ENCODE measurements at places on chromosomes 4 and X.

DNA sequence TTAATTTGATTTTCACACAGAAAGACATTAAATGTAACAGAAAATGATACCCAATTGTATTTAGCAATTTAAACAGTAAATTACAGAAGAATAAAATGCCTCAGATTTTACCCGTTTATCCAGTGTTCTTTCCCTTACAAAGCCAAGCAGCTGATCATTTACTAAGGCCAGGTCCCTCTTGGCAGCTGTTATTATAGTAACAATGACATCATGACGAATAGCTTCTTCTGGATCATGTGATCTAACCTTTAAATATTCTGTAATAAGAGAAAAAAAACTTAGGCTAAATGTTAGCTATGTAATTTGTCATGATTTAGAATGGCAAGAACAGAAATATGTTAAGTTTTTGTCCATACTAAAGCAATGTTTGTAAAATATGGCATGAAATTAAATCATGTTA lies 69.4 kb downstream of the PDS5A start:
- no peak for DNase-seq

- no peak for DNase-seq
Measured at GRCh38 chrX:133994576-133994975, 9.2 kb upstream of the GPC3 start.

DNA sequence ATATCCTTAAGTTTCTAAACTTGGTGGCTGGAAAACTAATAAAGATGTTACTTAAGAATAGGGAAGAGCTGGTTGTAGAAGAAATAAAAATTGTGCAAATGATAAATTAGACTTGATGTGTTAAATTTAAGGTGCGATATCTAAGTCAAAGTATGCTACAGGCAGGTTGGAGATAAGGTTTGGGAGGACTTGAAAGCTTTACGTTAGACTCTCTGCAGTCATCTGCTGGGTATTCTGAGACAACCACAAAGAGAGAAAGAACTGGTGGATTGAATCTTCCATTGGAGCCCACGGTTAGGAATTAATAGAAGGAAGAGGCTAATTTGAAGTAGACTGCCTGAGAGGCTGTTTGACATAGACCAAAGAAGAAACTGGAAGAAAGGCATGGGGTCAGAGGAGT lies 7.9 kb downstream of the SMAD1 start:
- DNase-seq, result no peak

- DNase-seq, result no peak
Measured at GRCh38 chrX:140229191-140229590, 263.9 kb upstream of the CXorf66 start.

- no peak for DNase-seq
Measured at GRCh38 chr4:76659103-76659490, 224.1 kb downstream of the SHROOM3 start.

DNA sequence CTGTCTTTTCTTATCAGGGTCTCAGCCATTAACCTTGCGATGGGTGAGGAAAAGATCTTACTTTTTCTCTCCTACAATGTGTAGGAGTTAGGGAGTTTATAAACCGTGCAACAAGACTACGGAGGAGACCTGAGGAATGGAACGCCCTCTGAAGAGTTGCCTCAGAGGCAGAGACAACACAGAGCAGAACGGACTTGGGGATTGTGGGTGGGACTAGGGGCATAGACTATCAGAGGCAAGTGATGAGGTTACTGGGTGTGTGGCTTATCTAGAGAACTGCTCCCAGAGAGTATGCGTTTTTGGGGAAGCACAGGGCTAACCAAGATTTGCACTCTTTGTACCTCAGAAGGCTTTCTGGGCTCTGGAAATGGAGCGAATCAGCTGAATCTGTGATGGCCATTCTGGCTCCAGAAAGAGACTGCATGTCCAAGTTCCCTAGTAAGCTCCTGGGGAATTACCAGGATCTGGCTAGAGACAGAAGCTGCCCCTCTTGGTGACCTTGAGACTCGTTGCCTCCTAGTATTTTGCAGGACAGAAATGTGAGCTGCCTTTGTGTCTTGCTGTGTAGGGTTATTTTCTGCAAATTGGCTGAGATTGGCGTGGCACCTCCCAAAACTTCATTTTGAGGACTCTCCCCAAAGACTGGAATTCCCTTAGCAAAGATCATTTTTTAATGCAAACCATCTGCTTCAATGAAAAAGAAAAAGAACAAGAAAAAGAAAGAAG lies 118.9 kb downstream of the ARSF start:
- DNase-seq, result no peak

DNA sequence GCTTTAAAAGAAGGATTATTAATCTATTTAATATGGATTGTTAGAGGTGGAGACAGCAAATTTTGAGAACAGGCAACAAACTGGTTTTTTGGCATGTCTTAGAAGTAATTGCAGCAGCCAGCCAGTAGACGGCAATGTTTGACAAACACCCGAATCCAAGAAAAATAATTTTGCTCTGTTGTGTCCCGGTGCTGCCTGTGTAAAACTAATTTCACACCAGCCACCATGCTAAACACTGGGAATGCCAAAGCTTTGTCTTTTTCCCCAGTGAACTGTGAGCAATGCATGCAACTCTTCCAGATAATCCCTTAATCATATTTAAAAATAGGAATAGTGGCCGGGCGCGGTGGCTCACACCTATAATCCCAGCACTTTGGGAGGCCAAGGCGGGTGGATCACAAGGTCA lies 25.9 kb downstream of the SMIM31 start:
- DNase-seq, result no peak

GRCh38 chr4:185868983-185869382 lies 57.0 kb upstream of the SORBS2 start:
- no peak for DNase-seq

- no peak for DNase-seq
Measured at GRCh38 chr4:128700659-128701350, 108.7 kb upstream of the JADE1 start.

- no peak for DNase-seq
Measured at GRCh38 chr4:181312066-181312465, 931.1 kb upstream of the TENM3 start.

DNA sequence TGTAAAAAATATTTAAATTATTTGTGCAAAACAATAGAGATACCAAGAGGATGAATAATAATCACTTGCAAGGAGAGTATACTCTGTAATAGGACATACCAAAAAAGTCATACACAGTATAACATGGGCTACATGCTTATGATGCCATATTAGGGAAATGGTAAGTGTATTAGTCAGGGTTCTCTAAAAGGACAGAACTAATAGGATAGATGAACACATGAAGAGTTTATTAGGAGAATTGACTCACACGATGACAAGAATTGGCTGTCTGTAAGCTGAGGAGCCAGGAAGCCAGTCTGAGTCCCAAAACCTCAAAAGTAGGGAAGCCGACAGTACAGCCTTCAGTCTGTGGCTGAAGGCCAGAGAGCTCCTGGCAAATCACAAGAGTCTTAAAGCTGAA lies 151.2 kb downstream of the DTHD1 start:
- no peak for DNase-seq

GRCh38 chr4:40471923-40472322 lies 136.8 kb downstream of the CHRNA9 start:
- no peak for DNase-seq

- DNase-seq, result no peak
Measured at GRCh38 chr4:138251938-138252337, 9.8 kb upstream of the SLC7A11 start.

- DNase-seq, result no peak
Measured at GRCh38 chr4:44279066-44279465, 169.5 kb downstream of the KCTD8 start.

DNA sequence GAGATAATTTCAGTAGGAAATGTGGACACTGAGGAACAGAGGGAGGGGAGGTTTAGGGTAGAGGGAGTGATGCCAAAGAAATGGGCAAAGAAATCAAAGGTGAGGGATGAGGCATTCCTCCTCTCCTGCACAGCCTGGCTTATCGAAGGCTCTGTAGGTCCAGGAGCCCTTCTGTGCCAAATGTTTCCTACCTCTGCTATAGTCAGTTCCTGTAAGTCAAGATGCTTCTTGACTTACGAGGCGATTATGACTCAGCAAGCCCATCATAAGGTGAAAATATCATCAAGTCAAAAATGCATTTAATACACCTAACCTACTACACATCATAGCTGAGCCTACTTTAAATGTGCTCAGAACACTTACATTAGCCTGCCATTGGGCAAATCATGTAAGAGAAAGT lies 60.0 kb upstream of the ARHGAP24 start:
- no peak for DNase-seq

DNA sequence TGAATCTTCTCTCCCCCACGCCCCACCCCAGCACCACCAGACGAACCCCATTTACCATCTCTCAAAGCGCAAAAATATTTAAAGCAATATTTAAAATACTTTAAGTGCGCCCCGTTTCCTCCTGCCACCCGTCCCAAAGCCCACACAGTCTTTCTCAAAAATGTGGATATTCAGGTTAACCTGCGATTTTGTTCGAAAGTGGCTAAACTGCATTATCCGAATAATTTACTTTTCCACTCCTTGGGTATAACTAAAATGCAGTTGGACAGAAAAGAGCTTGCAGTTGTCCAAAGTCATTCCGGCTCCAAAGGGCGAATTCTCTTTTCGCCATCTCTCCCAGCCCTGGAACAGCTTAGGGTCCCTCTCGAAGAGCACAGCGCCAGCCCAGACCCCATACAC lies 662 bp downstream of the SMIM43 start:
- DNase-seq, result no peak

- no peak for DNase-seq
Measured at GRCh38 chr4:129641179-129641578, 545.2 kb downstream of the C4orf33 start.

- no peak for DNase-seq
Measured at GRCh38 chr4:52907510-52907909, 45.4 kb downstream of the RASL11B start.

DNA sequence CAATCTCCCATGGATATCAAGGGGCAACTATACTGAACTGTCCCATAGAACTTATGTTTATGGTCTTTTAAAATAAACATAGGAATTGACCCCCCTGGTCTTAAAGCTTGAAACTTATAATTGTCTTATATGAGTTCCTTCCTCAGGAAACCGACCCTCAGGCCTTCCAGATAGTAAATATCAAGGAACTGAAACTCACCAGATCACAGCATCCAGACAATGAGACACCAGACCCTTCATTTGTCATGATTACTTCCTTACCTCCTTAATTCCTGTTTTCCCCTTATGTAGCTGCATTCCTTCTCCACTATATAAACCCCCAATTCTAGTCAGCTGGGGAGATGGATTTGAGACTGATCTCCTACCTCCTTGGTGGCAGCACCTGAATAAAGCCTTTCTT lies 94.8 kb upstream of the GRPR start:
- DNase-seq, result no peak

DNA sequence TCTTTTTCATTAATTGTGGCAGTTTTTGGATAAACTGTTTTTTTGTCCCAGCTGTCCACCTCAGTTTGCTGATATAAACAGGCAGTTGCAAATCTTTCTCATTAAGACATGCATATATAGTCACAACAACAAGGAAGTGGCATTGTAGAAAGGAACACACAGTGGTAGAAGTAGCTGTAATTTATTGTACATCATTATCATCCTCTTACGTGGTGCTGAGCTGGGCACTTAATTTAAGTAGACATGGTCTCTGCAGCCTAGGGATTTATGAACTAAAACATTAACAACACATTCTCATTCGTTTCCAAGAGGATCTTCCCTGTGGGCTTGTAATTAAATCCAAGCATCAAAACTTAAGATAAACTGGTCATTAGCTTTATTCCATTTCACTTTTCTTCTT lies 500.2 kb downstream of the INPP4B start:
- DNase-seq, result no peak

GRCh38 chrX:6002056-6002455 lies 226.6 kb downstream of the NLGN4X start:
- no peak for DNase-seq

DNA sequence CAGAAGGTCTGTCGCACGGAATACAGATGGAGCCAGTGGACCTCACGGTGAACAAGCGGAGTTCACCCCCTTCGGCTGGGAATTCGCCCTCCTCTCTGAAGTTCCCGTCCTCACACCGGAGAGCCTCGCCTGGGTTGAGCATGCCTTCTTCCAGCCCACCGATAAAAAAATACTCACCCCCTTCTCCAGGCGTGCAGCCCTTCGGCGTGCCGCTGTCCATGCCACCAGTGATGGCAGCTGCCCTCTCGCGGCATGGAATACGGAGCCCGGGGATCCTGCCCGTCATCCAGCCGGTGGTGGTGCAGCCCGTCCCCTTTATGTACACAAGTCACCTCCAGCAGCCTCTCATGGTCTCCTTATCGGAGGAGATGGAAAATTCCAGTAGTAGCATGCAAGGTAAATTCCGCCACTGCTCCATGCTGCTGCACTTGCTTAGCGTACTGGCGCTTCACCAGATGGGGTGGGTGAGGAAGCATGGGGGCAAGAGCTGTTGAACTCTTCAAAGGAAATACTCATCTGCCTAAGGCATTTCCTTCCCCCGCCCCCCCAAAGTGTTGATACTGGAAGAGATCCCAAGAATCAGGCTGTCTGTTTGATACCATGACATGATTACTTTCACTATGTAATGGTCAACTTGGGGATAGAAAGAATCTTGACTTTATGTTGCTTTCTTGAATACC lies 24.8 kb downstream of the KLF3 start:
- no peak for DNase-seq

DNA sequence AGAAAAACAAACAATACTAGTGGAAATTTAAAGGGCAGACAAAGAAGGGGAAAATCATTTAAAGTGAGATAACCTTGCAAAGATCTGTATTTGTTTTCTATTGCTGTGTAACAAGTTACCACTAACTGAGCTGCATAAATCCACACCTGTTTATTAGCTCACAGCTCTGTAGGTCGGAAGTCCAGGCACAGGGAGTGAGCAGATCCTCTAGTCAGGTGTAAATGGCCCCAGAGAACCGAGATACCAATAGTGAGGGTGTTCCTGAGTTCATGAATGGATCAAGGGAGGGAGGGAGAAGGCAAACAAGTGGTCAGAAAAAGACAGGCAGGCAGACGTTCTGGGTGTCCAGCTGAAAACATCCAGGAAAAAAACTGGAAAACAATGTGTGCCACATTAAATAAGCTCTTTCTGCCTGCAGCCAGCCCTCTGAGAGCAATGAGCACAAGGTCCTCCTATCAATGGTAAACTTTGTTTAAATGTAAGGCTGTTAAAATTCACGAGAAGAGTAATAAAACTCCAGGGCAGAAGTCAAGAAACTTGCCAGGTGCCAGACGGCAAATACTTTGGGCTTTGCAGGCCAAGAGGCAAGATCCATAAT lies 25.0 kb downstream of the ADGRA3 start:
- DNase-seq, result no peak

DNA sequence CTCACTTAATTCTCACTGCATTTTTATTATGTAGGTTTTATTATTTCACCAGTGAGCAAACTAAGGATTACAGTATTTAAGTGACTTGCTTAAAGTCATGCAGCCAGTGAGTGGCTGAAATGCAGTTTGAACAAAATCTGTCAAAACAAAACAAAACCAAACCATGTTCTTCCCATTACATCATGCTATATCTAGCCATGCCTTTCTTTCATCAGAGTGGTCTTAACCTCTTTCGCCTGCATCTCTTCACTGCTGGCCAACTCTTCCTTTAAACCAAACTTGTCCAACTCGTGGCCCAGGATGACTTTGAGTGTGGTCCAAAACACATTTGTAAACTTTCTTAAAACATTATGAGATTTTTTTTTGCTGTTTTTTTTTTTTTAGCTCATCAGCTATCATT lies 223.2 kb downstream of the PCDH7 start:
- no peak for DNase-seq

- DNase-seq, result peak; percentile 18
Measured at GRCh38 chr4:98929341-98930267, 671 bp upstream of the EIF4E start.

- no peak for DNase-seq
Measured at GRCh38 chr4:1907848-1908525, 36.8 kb downstream of the NSD2 start.

GRCh38 chrX:633043-633984 lies 2.7 kb downstream of the SHOX start:
- DNase-seq, result no peak

GRCh38 chr4:186712690-186713089 lies 11.0 kb downstream of the FAT1 start:
- DNase-seq, result no peak

Data from CD4-positive, alpha-beta T cell (primary cell).